ENCODE measurements at places on chromosomes 12 and 14.

GRCh38 chr14:81986005-81986404, 452.4 kb upstream of the SEL1L start:
- no peak for DNase-seq

DNA sequence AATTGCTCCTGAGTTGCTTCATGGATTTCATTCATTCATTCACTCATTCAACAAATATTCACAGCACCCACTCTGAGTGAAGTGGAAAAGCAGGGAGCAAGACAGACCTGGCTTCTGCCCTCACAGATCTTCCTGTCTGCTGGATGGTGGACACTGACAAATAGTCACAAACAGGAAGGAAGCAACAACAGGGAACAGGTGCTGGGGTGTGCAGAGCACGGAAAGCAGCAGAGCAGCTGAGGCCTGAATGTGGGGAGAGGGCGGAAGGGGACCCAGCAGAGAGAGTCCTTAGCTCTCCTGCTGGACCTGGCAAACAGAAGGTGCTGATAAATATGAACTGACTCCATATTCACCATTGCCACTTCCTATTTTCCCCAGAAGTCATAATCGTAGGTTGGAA, 54.4 kb downstream of the SETD3 start:
- DNase-seq: no peak

DNA sequence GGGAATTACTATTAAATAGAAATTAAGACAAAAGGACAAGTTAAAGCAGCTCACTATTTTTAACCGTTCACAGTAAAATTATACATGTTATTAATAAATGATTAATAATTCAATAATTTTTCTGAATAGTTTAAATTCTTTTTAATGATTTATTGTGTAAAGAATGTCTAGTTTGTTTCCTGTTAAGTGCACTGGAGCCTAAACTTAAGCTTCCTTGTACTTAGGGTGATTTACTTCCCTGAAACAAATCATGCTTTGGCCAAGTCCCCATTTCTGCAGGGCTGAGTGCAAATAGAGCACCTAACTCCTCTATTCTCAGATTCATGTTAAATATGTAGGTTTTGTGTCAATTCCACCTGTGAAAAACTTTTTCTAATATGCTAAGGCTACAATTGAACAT, 188.9 kb upstream of the PDZRN4 start:
- no peak for DNase-seq

GRCh38 chr12:114069507-114069906, 103.4 kb upstream of the RBM19 start:
- no peak for DNase-seq

DNA sequence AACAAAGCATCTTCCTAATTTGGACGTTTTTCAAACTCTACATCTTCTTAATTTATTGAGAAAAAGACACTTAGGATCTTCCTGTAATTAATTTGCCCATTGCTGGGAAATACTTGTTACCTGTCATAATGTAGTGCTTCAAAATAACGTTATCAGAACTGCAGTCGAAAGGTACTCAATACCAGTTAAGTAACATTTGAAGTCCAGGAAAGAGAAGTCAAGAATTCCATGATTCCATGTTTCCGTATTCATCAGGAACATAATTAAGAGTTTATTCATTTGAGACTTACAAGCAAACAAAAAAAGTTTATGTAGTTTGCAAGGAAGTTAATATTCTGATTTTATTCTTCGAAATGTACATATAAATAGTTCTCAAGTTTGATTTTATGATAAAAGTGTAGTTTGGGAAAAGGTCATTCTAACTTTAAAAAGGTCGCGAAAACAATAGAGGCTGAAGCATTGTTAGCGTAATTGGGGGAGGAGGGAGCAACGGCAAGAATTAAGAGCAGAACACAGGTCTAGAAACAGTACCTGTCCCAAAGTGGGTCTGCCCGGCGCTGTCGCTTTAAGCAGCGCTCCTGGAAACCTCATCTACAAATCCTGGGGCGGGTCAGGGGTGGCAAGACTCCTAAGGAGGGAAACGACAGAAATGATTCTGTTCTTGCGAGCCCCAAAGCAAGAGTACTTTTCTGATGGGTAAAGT, 1.2 kb upstream of the KCNMB4 start:
- peak; percentile 27 for DNase-seq

DNA sequence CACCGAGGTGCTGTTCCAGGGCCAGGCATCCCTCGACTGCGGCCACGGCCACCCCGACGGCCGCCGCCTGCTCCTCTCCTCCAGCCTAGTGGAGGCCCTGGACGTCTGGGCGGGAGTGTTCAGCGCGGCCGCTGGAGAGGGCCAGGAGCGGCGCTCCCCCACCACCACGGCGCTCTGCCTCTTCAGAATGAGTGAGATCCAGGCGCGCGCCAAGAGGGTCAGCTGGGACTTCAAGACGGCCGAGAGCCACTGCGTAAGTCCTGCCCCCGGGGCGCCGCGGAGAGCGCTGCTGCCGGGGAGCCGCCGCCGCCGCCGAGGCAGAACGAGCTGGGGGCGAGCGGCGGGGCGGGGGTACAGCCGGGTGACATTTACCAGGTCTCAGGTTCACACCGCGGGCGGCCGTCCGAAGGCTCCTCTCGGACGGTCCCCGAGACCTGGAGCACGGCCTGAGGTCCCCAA, 1.4 kb downstream of the PLXNC1 start:
- peak; percentile 20 for DNase-seq

Data from HAP-1 (cell line).